ENCODE measurements at places on chromosomes 13 and 19.

- no peaks in the 10 kb centered on the region for H3K36me3 ChIP-seq
- DNase-seq, result no peak
- H3K4me1 ChIP-seq, result no peaks in the 10 kb centered on the region
- H3K4me3 ChIP-seq, result no peak overlapping the region
- no peak overlapping the region for H3K27ac ChIP-seq
Measured at GRCh38 chr13:75174481-75174880, 307.5 kb downstream of the TBC1D4 start.

GRCh38 chr19:56603829-56604228 lies 8.7 kb downstream of the ZNF71 start:
- no peak overlapping the region for H3K27ac ChIP-seq
- H3K27me3 ChIP-seq, result no peaks in the 10 kb centered on the region
- no peaks in the 10 kb centered on the region for H3K4me1 ChIP-seq
- DNase-seq, result no peak
- H3K4me3 ChIP-seq, result no peak overlapping the region

- H3K27ac ChIP-seq, result peak overlapping the region; percentile 99
- no peak for DNase-seq
- H3K4me1 ChIP-seq, result peaks cover 36% of the 10 kb centered on the region
- H3K36me3 ChIP-seq, result peaks cover 41% of the 10 kb centered on the region
Measured at GRCh38 chr19:1873524-1874473, 10.4 kb upstream of the KLF16 start.

DNA sequence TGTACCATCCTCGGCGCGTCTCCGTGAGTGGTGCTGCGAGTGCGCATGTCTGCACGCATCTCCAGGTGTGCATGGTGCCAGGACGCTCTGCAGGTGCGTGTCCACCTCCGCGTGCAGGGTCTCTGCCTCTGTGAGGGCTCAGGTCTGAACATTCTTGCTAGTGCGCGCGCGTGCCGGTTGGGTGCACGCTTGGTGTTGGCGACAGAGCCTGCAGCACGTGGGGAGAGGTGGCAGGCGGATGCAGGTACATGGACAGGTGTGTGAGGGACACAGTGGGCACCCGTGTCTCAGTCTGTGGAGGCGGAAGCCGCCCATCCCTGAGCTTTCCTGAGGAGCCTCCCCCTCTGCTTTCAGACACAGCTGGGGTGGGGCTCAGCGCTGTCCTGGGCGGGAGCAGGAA lies 4.9 kb upstream of the OR10H2 start:
- DNase-seq, result no peak
- H3K4me3 ChIP-seq, result no peak overlapping the region
- no peak overlapping the region for H3K27ac ChIP-seq
- no peaks in the 10 kb centered on the region for H3K36me3 ChIP-seq

GRCh38 chr13:98533912-98534311 lies 43.0 kb downstream of the STK24 start:
- no peak for DNase-seq
- H3K4me1 ChIP-seq, result peaks cover 87% of the 10 kb centered on the region
- H3K4me3 ChIP-seq, result no peak overlapping the region
- H3K36me3 ChIP-seq, result peaks cover 52% of the 10 kb centered on the region
- no peak overlapping the region for H3K27ac ChIP-seq

Measured in activated CD4-positive, alpha-beta memory T cell treated with anti-CD3 and anti-CD28 coated beads, Interleukin-2, amount 10 ng/mL, durations not matched to agents 7 days and 5 days (primary cell).